Calu3 (cell line): ENCODE measurements at places on chromosomes 11 and 22. TPM values are rescaled to one million over a fixed set of nuclear protein-coding genes. Genes with fewer than 3 reads are reported as not detected.

DNA sequence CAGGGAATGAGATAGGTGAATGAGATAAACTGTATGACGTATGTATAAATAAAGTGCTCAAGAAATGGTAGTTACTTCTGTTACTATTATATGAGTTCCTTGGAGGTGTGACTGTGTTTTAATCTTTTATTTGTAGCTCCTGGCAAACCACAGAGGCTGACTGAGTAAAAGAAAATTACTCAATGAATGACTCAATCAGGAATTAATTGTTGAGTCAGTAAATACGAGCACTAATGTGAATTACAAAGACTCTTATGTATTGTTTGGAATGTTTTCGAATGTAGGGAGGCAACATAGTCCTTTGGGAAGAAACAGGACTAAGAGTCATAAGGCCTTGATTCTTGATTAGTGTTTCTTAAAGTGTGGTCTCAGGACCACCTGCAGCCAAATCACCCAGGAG, 51.1 kb upstream of the BLID start:
- H3K4me3 ChIP-seq = no peak overlapping the region
- no peaks in the 10 kb centered on the region for H3K4me1 ChIP-seq
- no peak for DNase-seq
- H3K27me3 ChIP-seq = no peaks in the 10 kb centered on the region
- no peak overlapping the region for H3K27ac ChIP-seq

DNA sequence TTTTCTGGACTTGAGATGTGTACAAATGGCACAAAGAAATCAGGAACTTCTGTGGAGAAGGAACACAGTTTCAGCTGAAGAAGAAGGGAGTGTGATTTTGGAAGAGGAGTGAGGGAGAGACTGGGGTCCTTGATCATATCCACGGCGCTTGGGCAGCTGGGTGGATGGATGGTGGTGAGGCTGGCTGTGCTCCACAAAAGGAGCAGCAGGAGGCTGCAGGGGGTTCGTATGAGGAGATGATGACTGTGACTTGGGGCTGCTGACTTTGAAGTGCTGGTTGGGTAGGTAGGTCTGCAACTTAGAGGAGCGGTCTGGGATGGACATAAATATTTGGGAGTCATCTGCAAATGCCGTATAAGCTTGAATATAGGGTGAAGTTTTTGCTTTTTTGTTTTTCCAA, 1.3 kb upstream of the DCHS1 start:
- H3K4me1 ChIP-seq = no peaks in the 10 kb centered on the region
- H3K4me3 ChIP-seq = no peak overlapping the region
- H3K36me3 ChIP-seq = no peaks in the 10 kb centered on the region
- DNase-seq = no peak

GRCh38 chr11:10528121-10528520, 12.9 kb downstream of the RNF141 start:
- peaks cover 6% of the 10 kb centered on the region for H3K36me3 ChIP-seq
- no peaks in the 10 kb centered on the region for H3K27me3 ChIP-seq
- H3K27ac ChIP-seq = no peak overlapping the region
- H3K4me3 ChIP-seq = no peak overlapping the region
- DNase-seq = no peak

Gene MYEOV
- total RNA-seq = 79.9 and 98.4 TPM in 2 replicates

- DNase-seq = no peak
- H3K27ac ChIP-seq = no peak overlapping the region
- H3K4me3 ChIP-seq = no peak overlapping the region
- H3K4me1 ChIP-seq = no peaks in the 10 kb centered on the region
- H3K36me3 ChIP-seq = no peaks in the 10 kb centered on the region
Measured at GRCh38 chr22:42284643-42285181, 14.3 kb upstream of the TCF20 start.

Gene GSTP1
- 777 and 838 TPM in 2 replicates for total RNA-seq

Gene STX3
- total RNA-seq = 50.1 and 56.9 TPM in 2 replicates

Gene CHRM1
- total RNA-seq = not detected in 2 replicates

DNA sequence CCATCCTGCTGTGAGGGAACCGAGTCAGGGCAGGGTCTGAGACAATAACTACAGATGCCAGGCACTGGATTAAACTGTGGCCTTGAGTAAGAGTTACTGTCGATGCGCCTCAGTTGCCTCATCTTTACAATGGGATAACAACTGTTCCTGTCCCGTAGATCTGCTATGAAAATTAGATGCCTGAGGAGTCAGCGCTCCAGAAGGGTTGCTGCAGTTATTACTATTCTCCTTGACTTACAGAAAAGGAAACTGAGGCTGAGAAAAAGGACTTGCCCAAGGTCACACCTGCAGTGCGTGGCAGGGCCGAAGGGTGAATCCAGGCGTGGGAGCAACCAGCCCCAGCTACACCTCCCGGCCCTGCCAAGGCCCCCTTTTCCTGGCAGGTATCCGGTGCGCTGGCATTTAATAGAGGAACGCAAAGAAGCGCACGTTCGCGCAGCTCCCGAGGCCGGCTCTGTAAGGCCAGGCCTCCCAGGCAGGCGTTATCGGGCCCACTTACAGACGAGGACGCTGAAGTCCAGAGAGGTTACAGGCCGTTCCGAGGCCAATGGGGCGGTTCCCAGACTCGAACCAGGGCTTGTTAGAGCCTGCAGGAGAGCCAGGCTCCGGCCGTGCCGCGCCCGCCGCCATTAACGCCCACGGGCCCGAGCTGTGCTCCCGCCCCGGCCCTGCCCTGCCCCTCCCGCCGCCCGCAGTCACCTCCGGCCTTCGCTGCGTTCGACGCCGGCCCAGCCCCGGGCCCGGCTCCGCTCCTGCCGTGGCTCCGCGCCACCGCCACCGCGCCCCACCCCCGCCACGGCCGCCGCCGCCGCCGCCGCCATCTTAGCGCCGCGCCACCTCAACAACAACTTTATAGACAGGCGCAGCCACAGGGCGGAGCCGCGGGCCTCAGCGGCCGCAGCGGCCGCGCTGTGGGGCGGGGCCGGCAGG, at the start of gene C11orf68:
Gene C11orf68, minus strand, starts transcription at position 852 of the 930 bp plus-strand sequence. Its CDS starts 31 bp downstream, at position 821.
- H3K4me3 ChIP-seq = peak within 1 kb of the TSS; percentile 94
- H3K27ac ChIP-seq = peak within 1 kb of the TSS; percentile 56
- H3K36me3 ChIP-seq = peaks cover 74% of the 10 kb centered on the region
- H3K27me3 ChIP-seq = no peaks in the 10 kb centered on the region

- H3K36me3 ChIP-seq = peaks cover 4% of the 10 kb centered on the region
- H3K27ac ChIP-seq = no peak overlapping the region
Measured at GRCh38 chr11:61512435-61512834, 3.9 kb downstream of the LRRC10B start.
